Brain (organoid and tissue), 16 donors: ENCODE measurements at places on chromosomes 11 and 22.
A peak's percentile ranks its signal among the peaks of the same experiment; 100 is the strongest.

- no peak for DNase-seq
Measured at GRCh38 chr22:22352371-22352999, 107.9 kb downstream of the VPREB1 start.

GRCh38 chr22:46908641-46909107, 146.2 kb downstream of the TBC1D22A start:
- no peak for DNase-seq

DNA sequence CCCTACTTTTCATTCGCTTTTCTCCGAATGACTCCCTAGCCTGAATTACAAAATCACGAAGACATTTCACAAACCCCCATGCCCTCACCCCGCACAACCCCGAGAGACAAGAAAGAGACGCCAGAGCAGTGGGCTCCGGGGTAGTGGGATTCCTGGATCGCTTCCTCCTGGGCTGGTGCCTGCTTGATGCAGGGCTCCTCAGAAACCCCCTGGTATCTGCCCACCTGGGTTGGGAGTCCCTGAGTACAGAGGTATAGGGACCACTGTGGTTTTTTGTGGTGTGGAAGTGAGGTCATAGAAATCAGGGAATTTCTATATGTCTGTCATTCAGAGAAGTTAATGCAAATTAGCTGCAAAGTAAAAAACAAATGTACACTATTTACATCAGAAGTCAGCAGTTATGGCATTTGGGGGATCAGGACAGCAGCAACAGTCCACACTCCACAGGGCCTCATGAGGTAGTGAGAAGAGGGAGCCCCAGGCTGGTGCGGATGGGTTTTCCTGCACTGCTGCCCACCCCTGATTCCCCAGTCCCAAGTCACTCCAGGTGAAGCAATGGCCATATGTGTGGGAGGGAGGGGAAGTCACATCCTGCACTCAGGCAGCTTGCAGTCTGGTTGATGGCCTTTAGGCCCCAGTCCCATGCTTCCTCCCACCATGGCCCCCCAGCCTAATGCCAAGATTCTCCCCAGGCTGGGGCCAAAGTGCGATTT, 39.6 kb downstream of the BUD13 start:
- DNase-seq, result no peak

- no peak for DNase-seq
Measured at GRCh38 chr11:109123816-109124787, 297.9 kb upstream of the C11orf87 start.

DNA sequence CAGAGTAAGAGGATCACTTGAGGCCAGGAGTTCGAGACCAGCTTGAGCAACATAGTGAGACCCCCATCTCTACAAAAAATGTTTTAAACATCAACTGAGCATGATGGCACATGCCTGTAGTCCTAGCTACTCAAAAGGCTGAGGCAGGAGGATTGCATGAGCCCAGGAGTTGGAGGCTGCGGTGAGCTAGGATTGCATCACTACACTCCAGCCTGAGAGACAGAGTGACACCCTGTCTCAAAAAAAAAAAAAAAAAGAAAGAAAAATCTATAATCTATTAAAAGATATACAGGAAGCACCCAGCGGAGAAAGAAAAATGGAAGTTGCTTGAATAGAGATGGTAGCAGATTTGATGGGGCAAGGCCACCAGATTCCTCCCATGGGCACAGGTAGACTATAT, 61.8 kb downstream of the FAM83F start:
- no peak for DNase-seq

GRCh38 chr22:37273126-37273845, 9.0 kb upstream of the CYTH4 start:
- DNase-seq, result no peak

GRCh38 chr22:27387561-27387960, 414.0 kb downstream of the MN1 start:
- no peak for DNase-seq

GRCh38 chr11:119537306-119538253, 114.6 kb upstream of the THY1 start:
- peak; percentile 34 for DNase-seq

DNA sequence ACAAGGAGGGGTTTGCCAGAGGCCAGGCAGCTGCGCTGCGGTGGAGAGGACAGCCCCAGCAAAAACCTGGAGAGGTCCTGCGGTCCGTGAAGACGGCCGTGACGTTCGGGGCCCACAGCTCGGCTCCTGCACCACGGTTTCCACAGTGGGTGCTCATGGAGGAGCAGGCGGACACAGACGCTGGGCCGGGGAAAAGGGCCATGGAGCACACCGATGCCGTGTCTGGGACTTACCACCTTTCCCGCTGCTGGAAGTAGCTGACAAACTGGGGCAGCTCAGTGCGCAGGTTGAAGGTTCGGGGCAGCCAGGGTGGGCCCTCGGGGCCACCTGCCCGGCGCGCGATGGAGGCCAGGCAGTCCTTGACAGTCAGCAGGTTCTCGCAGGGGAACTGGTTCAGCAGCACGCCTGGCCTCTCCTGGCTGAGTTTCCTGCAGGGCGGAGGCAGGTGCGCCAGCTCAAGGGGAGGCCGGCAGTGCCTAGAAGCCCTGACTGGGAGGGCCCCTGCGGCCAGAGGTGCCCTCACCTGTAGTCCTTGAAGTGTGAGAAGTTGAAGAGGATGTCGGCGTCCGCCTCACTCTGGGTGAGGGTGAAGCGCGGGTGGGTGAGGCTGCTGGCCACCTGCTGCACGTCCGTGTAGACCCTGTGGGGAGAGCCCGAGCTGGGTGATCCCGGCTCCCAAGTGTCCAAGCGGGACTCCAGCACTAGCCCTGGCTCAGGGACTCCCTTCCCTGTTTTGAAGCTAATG, 12.8 kb downstream of the TTLL12 start:
- no peak for DNase-seq

- no peak for DNase-seq
Measured at GRCh38 chr11:776561-777287, 563 bp downstream of the GATD1 start.
